ENCODE measurements at places on chromosomes 4 and X. TPM values are rescaled to one million over a fixed set of nuclear protein-coding genes. Genes with fewer than 3 reads are reported as not detected.
A peak's percentile ranks its signal among the peaks of the same experiment; 100 is the strongest.

Gene PPEF2
- not detected for total RNA-seq

DNA sequence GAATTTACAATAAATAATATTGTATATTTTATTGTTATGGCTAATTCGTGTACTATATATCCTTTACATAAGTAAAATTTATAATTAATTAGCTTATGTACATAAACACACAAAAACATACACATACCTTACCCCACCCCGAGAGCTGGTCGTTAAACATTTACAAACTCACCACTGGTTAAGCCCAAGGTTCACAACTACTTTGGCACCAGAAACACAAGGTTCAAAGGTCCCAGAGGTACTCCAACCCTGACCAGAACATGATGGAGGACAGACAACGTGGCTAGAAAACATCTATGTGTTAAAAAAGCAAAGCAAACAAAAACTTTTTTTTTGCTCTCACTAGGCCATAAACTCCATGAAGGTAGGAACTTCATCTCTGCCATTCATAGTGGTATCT is 37.7 kb downstream of the SLC25A5 start:
- DNase-seq: no peak

- no peak for DNase-seq
Measured at GRCh38 chrX:150212672-150213480, 150.2 kb upstream of the MAMLD1 start.

Gene TMEM184C
- 40.6 TPM for total RNA-seq

DNA sequence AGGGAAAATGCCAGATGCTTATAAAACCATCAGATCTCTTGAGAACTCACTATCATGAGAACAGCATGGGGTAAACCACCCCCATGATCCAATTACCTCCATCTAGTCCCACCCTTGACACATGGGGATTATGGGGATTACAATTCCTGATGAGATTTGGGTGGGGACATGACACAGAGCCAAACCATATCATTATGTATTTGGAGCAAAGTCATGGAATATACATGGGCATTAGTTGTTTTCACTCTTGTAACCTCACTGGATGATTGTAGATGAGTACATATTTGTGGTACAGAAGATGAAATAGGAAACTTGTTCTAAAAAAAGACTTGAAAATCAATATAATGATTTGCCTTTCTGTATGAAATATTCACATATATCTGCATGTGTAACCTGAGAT is 674.5 kb upstream of the BOD1L1 start:
- no peak for DNase-seq

DNA sequence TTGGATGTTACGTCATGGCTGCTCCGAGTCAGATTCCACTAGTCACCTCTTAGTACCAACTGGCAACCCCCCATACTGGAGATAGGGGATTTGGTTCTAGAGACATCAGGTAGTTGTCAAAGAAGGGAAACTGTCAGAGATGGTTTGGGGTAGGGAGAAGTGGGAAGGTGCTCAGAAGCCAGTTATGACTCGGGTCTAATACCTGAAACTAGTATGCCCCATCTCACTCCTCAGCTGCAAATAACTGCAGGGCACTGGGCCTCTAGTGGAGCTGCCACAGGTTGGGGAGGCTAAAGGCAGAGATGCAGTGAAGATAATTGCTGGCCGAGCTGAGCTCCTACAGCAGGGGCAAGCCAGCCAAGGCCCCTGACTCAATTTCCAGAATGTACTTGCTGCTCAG is 30.0 kb downstream of the OTUD6A start:
- DNase-seq: no peak

Gene DKK2
- 3.9 TPM for total RNA-seq

Gene XAGE1A
- not detected for total RNA-seq

- no peak for DNase-seq
Measured at GRCh38 chr4:33262824-33263223, 2542.7 kb downstream of the PCDH7 start.

DNA sequence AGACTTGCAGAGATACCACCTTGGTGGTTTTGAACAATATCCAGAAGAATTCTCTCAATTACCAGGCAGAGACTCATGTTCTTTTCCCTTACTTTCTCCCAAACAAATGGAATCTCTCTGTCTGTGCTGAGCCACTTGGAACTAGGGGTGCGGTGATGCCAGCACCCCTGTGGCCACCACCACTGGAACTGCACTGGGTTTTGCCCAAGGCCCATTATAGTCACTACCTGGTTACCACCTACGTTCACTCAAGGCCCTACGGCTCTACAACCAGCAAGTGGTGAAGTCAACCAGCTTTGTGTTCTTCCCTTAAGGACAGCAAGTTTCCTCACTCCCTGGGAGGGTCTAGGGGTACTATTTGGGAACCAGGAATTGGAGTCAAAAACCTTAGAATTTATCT is 1183.7 kb downstream of the FSTL5 start:
- no peak for DNase-seq

- DNase-seq: no peak
Measured at GRCh38 chr4:95675623-95676022, 126.8 kb upstream of the UNC5C start.

GRCh38 chr4:176229645-176230044 is 34.3 kb upstream of the SPATA4 start:
- DNase-seq: peak; percentile 14

- no peak for DNase-seq
Measured at GRCh38 chrX:120763269-120763668, 112.4 kb downstream of the CT47B1 start.

Gene FRYL
- 141 TPM for total RNA-seq

Gene COL4A6
- 7.1 TPM for total RNA-seq

GRCh38 chr4:22848332-22848731 is 155.6 kb downstream of the GBA3 start:
- no peak for DNase-seq

DNA sequence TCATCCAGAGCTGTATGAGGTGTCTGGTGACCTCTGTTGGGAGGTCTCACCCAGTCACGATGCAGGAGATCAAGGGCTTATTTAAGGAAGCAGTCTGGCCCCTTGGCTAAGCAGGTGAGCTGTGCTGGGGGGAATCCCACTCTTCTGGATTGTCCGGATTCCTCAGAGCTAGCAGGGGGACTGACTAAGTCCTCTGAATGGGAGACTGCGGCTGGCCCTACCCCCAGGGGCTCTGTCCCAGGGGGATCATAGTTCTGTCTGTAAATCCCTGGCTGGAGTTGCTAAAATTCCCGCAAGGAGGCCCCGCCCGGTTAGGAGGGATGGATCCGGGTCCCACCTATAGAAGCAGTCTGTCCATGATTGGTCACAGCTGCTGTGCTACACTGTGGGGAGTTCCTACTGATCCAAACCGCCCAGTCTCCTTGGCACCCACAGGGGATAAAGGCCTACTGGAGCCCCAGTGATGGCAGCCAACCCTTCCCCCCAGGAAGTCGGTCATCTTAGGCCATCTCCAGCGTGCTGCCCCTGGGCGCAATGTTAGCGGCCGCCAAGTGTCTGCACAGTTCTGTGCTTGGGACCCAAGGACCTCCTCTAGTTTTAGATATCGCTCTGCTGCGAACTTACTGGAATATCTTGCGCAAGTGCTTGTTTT is 118.2 kb upstream of the KLF8 start:
- DNase-seq: no peak

Gene KCNE5
- 4.6 TPM for total RNA-seq

GRCh38 chr4:124642846-124643245 is 69.7 kb downstream of the ANKRD50 start:
- no peak for DNase-seq

DNA sequence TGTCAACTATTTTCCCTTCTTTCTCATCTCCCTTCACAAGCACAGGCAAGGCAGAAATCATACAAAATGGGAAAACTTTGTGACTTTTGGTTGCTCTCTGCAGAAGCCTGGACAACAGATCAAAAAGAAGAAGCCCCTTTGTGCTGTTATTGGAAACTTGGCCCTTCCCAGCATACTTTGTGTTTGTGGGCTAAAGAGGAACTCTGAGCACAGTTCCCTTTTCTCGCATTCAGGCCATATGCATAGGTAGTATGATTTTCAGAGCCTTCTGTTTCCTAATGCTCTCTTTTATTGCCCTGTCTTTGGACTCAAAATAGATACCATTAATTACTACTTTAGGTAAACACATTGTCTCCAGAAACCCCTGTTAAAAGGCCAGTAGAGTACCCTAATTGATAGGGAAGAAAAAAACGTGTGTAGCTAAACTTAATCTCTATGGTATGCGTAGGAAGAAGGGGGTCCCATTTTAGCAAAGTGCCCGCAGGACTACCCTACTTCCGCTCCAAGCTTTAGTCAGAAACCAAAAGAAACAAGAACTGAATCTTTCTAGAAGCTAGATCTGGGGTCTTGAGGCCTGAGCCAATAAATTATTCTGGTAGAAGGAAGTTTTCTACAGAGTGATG is 26.6 kb downstream of the VSIG4 start:
- DNase-seq: no peak

GRCh38 chrX:2311501-2311900 is 189.3 kb downstream of the DHRSX start:
- DNase-seq: no peak

Gene NDST3
- total RNA-seq: 47.4 TPM

- no peak for DNase-seq
Measured at GRCh38 chrX:118271775-118272174, 74.1 kb upstream of the WDR44 start.

Gene HSFX2
- 0.54 TPM for total RNA-seq

DNA sequence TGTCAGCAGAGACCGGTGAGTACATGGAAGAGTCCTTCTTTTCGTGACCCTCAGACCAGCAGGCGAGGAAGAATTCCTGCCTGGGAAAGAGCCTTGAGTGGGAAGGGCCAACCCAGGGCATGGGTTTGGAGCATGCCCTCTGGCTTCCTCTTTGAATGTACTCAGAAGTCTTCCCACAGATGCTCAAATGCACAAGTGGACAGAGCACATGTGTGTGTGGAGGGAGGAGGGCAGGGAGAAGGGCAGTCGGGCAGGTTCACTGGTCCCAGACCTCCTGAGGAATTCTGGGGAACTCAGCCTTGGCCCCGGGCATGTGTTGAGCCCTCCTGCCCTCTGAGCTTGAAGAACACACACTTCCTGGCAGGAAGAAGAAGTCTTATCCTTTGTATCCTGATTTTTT is 63.2 kb upstream of the HELT start:
- no peak for DNase-seq

DNA sequence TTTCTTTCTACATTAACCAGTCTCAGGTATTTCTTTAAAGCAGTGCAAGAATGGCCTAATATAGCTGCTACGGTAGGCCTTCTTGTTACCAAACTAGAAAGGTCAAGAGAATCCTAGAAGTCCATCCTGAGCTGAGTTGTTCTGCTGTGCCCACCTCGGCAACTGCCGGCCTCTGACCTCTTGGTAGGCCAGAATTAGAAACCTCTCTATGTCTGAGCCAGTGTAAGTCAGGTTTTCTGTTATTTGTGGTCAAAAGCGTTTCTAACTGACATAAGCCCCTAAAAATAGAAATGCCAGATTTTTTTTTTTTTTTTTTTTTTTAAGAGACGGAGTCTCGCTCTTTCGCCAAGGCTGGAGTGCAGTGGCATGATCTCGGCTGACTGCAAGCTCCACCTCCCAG is 43.1 kb downstream of the SOWAHB start:
- no peak for DNase-seq

DNA sequence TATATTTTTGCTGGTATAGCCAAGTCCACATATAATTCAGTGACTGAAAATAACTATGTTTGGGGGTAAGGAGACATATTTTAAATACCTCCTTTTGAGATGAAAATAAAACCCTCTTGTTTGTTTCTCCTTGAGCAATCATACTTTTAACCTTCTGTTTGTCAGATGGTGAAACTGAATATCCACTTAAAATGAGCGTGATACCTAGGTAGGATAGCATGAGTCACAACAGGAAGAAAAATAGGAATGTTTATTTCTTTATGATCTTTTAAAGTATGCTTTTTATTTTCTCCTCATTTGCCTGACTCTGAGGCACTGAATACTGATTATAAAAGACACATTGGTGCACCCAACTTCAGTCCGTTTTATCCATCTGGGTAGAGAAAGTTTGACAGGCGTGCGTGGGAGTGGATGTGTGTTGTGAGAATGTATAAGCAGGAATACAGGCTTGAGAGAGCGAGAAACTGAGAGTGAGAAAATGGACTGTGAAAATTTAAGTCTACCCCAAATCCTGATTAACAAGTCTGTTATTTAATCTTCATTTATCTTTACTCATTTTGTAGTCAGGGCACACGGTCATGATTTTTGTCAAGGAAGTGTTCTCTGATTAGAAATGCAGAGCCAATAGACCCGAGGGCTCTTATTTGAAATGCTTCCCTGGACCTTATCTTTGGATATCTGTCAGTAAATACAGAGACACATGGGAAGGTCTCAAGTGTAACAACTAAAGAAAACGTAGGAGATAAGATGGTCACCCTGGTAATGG is 62.1 kb upstream of the ANTXR2 start:
- DNase-seq: no peak

- no peak for DNase-seq
Measured at GRCh38 chr4:23036503-23036902, 343.8 kb downstream of the GBA3 start.

Gene RFC1
- 45.5 TPM for total RNA-seq
